B cell (primary cell): ENCODE measurements at places on chromosomes 16 and 17. TPM values are rescaled to one million over a fixed set of nuclear protein-coding genes. Genes with fewer than 3 reads are reported as not detected.

The NFATC3 gene
- total RNA-seq: 115 TPM in 2 replicates

DNA sequence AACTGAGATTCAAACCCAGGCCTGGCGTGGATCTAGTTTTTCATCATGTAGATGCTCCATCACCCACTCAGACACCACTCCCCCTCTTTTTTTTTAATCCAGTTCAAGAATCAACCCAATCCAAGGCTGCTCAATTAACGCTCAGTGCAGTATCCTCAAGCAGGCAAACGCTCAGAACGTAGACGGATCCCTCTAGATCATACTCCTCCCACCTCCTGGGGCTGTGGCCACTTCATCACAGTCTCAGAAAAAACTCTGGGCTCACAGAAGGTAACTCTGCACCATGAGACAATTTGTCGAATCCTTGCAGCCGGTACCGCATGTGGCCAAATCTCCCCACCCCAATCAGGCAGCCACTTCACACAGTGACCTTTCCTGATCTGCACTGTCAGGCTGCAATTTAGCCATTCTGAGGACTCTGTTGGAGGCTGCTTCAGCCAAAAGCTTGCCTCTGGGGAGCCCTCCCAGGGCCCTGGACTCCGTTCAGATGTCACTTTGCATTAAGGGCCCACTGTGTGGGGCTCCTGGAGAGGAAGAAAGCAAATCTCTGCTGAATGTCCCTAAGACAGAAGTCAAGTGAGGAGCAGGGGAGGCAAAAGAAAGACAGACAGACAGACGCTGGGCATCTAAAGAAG, 183.5 kb downstream of the XYLT1 start:
- DNase-seq: no peak
- H3K36me3 ChIP-seq: no peaks in the 10 kb centered on the region
- H3K4me3 ChIP-seq: no peak overlapping the region
- no peaks in the 10 kb centered on the region for H3K27me3 ChIP-seq
- H3K27ac ChIP-seq: no peak overlapping the region

DNA sequence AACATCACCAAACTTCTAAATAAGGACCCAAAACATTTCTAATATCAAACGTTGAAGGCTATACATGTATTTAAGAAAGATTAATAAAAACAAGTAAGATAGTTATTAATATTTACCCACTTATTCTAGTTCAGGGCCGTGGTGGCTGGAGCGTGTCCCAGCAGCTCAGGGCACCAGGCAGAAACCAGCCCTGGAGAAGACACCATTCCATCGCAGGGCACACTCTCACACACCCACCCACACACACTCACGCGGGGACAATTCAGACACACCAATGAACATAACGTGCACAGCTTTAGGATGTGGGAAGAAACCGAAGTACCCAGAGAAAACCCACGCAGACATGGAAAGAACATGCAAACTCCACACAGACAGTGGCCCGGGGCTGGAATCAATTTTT, 13.5 kb downstream of the C17orf67 start:
- peaks cover 6% of the 10 kb centered on the region for H3K4me1 ChIP-seq
- H3K4me3 ChIP-seq: no peak overlapping the region
- no peaks in the 10 kb centered on the region for H3K27me3 ChIP-seq
- no peaks in the 10 kb centered on the region for H3K36me3 ChIP-seq

GRCh38 chr16:26391833-26392232, 674.9 kb upstream of the C16orf82 start:
- no peaks in the 10 kb centered on the region for H3K27me3 ChIP-seq
- H3K4me3 ChIP-seq: no peak overlapping the region
- DNase-seq: no peak
- H3K27ac ChIP-seq: no peak overlapping the region
- no peaks in the 10 kb centered on the region for H3K36me3 ChIP-seq

GRCh38 chr16:3023415-3023668, 400 bp downstream of the HCFC1R1 start:
- H3K36me3 ChIP-seq: no peaks in the 10 kb centered on the region
- H3K27ac ChIP-seq: peak overlapping the region; percentile 5
- no peaks in the 10 kb centered on the region for H3K27me3 ChIP-seq
- DNase-seq: no peak
- peak overlapping the region; percentile 63 for H3K4me3 ChIP-seq

The LHX1 gene
- total RNA-seq: not detected in 2 replicates

- H3K27me3 ChIP-seq: no peaks in the 10 kb centered on the region
- H3K4me1 ChIP-seq: no peaks in the 10 kb centered on the region
- H3K27ac ChIP-seq: no peak overlapping the region
- no peaks in the 10 kb centered on the region for H3K36me3 ChIP-seq
Observed at GRCh38 chr17:66776999-66777688, 57.8 kb upstream of the CACNG5 start.

- no peak overlapping the region for H3K4me3 ChIP-seq
- no peaks in the 10 kb centered on the region for H3K4me1 ChIP-seq
- H3K36me3 ChIP-seq: no peaks in the 10 kb centered on the region
- no peaks in the 10 kb centered on the region for H3K27me3 ChIP-seq
- no peak for DNase-seq
- H3K27ac ChIP-seq: no peak overlapping the region
Observed at GRCh38 chr17:30579610-30580315, 102.6 kb downstream of the GOSR1 start.

DNA sequence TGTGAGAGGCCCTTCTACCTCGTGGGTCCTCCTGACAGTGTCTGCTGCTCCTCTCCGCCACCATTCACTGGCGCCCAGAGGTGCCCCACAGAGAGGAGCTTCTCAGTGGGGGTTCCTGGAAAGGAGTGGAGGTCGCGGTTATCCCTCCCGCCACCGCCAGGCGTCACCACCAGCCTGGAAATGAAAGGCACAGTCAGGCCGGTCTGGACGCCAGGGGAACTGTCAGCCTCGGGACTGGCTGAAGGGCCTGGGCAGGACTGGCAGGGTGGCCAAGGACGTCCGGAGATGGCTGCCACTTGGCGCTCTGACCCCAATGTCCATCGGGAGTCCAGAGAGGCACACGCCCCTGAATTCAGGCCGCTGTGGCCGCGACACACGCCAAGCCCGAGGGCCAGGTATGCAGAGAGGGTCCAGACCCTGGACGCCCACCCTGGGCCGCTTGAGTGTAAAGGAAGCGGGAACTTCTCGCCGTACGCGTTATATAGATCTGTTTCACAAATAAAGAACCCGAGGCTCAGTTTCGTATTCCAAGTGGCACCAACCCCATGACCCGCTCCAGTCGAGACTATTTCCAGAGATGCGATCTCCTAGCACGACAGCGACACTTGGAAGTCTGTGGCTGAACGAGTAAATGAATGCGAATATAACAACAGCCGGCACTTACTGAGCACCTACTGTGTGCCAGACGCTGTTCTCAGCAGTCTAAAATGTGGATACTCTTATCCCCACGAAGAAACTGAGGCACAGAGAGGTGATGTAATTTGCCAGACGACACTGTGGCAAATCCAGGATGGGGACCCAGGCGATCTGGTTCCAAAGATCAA, 7.6 kb upstream of the NXPH3 start:
- peaks cover 42% of the 10 kb centered on the region for H3K27me3 ChIP-seq
- DNase-seq: peak; percentile 88
- peaks cover 17% of the 10 kb centered on the region for H3K4me1 ChIP-seq
- no peaks in the 10 kb centered on the region for H3K36me3 ChIP-seq

The PARD6A gene
- total RNA-seq: 13.6 and 14.8 TPM in 2 replicates

The PGAP3 gene
- 34.3 and 36.9 TPM in 2 replicates for total RNA-seq

DNA sequence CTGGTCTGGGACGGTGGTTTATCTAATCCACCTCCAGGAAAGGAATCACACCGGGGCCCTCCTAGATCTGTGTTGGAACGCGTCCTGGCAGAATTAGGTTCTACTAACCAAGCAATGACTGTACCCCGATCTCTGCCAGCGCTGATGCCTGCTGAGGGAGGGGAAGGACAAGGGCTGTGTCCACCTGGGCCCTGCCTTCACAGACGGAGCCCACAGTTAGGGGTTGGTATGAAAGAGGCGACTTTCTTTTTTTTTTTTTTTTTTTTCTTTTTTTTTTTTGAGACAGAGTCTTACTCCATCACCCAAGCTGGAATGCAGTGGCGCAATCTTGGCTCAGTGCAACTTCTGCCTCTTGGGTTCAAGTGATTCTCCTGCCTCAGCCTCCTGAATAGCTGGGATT, 9.9 kb upstream of the KRT19 start:
- no peak overlapping the region for H3K27ac ChIP-seq
- H3K36me3 ChIP-seq: no peaks in the 10 kb centered on the region
- H3K4me1 ChIP-seq: no peaks in the 10 kb centered on the region
- no peak for DNase-seq
- no peak overlapping the region for H3K4me3 ChIP-seq
- H3K27me3 ChIP-seq: no peaks in the 10 kb centered on the region

DNA sequence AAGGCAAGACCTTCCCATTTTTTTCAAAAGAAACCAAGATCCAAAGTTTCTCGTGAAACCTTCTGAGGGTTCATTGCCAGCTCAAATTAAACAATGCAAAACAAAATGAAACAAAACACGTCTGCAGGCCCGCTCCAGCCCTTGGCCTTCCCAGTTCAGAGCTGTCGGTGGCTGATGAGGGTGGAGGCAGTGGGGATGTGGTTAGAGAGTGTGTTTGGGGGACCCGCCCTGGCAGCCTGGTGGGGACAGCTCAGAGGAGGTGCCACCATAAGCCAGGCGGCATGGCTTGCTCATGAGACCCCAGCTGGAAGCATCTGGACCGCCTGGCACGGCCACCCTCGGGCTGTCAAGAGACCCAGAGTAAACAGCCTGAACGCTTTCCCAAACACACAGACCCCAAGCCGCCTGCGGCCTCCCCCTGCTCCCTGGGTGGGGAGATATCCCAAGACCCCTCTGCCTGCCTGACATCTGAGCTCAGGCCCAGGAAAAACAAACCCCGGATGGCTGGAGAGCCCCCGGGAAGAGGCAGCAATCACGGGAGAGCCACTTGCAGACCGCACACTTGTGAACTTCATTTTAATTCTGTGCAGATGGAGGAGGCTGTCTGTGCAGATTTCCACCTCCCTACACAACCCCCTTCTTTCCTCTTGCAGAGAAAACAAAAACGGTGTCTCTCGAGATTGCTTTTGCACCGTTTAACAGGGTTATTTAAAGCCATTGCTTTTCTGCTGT, 35.4 kb upstream of the LITAF start:
- H3K36me3 ChIP-seq: no peaks in the 10 kb centered on the region
- H3K27me3 ChIP-seq: no peaks in the 10 kb centered on the region
- DNase-seq: peak; percentile 54
- peaks cover 52% of the 10 kb centered on the region for H3K4me1 ChIP-seq

The CSH2 gene
- total RNA-seq: not detected in 2 replicates

DNA sequence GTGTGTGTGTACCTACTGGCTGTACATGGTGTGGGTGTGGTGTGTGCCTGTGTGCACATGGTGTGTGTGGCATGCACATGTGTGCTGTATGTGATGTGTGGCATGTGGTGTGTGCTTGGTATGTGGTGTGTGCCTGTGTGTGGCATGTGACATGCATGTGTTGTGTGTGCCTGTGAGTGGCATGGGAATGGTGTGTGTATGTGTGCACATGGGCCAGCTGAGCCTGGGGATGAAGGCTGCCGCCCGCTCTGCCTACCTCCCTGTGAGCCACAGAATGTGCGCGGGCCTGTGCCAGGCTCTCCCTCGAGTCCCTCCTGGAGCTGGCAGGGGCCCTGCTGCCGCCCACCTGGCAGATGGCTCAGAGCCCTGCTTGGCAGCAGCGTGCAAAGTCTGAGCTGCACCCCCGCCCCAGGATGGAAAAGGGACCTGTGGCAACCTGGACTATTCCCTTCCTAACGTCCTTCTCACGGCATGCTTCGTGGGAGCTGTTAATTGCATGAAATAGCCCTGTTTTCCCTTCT, 9.3 kb downstream of the PRSS27 start:
- no peak for DNase-seq
- H3K27me3 ChIP-seq: no peaks in the 10 kb centered on the region
- H3K4me1 ChIP-seq: peaks cover 2% of the 10 kb centered on the region
- H3K36me3 ChIP-seq: peaks cover 23% of the 10 kb centered on the region

- H3K4me3 ChIP-seq: peak overlapping the region; percentile 5
- DNase-seq: no peak
- peaks cover 11% of the 10 kb centered on the region for H3K27me3 ChIP-seq
- no peak overlapping the region for H3K27ac ChIP-seq
- H3K36me3 ChIP-seq: no peaks in the 10 kb centered on the region
Observed at GRCh38 chr16:80932708-80933095, 74.0 kb downstream of the CMC2 start.

GRCh38 chr16:49528060-49528865, 154.7 kb downstream of the C16orf78 start:
- peaks cover 21% of the 10 kb centered on the region for H3K27me3 ChIP-seq
- DNase-seq: peak; percentile 20
- peaks cover 11% of the 10 kb centered on the region for H3K4me1 ChIP-seq
- no peak overlapping the region for H3K27ac ChIP-seq
- peak overlapping the region; percentile 49 for H3K4me3 ChIP-seq

The ENPP7 gene
- 6.7 and 7.8 TPM in 2 replicates for total RNA-seq

DNA sequence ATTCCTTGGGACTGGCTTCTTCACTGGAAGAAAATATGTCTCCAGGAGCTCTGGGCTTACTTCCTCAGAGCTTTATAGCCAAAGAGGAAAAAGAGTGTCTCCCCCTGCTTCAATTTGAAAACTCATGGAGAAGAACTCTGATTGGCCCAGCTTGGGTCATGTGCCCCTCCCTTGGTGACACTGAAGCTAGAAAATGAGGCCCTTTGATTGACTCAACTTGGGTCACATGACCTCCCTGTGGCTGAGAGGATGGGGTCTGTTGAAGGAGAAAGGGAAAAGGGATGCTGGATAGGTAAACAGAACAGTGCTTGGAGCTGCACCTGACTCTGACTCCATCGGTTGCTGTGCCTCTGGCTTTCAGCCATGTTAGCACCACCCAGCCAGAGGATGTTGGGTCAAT, 70.6 kb upstream of the KSR1 start:
- peaks cover 3% of the 10 kb centered on the region for H3K4me1 ChIP-seq
- no peak overlapping the region for H3K27ac ChIP-seq
- no peaks in the 10 kb centered on the region for H3K36me3 ChIP-seq
- H3K27me3 ChIP-seq: no peaks in the 10 kb centered on the region
- DNase-seq: no peak

The PRCD gene
- 30.6 and 34.4 TPM in 2 replicates for total RNA-seq

DNA sequence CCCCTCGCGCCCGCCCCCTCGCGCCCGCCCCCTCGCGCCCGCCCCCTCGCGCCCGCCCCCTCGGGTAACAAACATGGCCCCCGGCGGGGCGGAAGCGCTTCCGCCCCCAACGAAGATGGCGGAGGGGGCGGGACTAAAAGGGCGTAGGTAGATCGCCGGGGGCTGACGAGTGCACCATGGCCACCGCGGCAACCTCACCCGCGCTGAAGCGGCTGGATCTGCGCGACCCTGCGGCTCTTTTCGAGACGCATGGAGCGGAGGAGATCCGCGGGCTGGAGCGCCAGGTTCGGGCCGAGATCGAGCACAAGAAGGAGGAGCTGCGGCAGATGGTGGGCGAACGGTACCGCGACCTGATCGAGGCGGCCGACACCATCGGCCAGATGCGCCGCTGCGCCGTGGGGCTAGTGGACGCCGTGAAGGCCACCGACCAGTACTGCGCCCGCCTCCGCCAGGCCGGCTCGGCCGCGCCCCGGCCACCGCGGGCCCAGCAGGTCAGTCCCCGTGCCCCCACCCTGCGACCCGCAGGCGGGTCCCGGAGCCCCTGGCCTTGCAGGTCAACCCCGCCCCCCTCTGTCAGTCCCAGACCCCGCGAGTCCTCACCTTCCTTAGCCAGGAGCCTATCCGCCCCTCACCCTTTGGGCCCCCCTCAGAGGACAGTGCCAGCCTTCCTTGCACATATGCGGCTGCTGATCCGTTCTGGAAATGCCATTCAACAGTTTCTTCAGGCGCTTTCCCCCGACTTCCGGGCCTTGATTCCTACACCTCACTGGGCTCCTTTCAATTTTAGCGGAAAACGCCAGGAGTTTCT, at the start of gene COG1:
Gene COG1 (plus strand): TSS at position 162 of the 808 bp plus-strand sequence. CDS start 15 bp downstream, at position 177.
- H3K4me1 ChIP-seq: peaks cover 11% of the 10 kb centered on the region
- H3K27ac ChIP-seq: peak within 1 kb of the TSS; percentile 77
- H3K27me3 ChIP-seq: no peaks in the 10 kb centered on the region
- H3K4me3 ChIP-seq: peak within 1 kb of the TSS; percentile 84
- peak; percentile 94 for DNase-seq
- H3K36me3 ChIP-seq: peaks cover 23% of the 10 kb centered on the region
